ENCODE measurements at places on chromosomes 7 and 10.

GRCh38 chr10:124123156-124123555, 29.8 kb upstream of the CHST15 start:
- no peak for DNase-seq

GRCh38 chr10:60827791-60828488, 49.7 kb downstream of the CDK1 start:
- DNase-seq: no peak

DNA sequence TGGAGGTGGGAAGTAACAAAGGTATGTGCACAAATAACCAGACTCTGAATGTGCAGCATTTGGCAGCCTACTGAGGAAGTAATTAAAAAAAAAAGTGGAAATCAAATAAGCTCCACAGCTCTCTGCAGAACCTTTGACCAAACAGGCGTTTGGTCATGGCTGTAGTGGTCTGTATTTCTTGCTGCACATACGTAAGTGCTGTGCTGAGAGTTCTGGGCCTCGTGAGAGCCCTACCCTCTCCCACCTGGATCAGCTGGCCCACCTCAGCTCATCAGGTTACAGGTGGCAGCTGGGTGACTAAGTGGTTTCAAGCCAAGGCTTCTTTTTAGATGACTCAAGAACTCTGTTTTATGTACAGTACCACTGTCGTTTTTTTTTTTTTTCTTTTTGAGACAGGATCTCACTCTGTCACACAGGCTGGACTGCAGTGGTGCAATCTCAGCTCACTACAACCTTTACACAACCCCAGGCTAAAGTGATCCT, 178.2 kb upstream of the KLF6 start:
- DNase-seq: no peak

- no peak for DNase-seq
These were observed 68.5 kb upstream of the LRRC18 start for GRCh38 chr10:49008091-49008490.

DNA sequence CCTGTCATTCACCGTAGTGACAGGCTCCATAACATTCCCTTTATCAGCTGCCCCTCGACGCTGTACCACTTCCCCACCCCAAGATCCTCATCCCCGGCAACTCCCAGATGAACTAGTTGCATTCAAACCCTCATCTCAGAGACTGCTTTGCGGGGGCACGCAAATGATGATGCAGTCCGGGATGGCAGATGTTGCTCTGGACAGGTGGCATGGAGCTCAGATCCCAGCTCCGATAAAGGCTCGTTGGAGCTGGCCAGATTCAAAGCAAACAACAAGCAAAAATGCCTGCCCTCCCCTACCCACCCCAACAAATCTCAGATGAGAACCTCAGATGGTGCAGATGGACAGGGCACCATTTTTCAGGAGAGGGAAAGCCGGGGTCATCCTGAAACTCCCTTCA, 46.7 kb downstream of the CARD11 start:
- no peak for DNase-seq

GRCh38 chr10:113626809-113627355, 37.0 kb downstream of the NRAP start:
- no peak for DNase-seq

DNA sequence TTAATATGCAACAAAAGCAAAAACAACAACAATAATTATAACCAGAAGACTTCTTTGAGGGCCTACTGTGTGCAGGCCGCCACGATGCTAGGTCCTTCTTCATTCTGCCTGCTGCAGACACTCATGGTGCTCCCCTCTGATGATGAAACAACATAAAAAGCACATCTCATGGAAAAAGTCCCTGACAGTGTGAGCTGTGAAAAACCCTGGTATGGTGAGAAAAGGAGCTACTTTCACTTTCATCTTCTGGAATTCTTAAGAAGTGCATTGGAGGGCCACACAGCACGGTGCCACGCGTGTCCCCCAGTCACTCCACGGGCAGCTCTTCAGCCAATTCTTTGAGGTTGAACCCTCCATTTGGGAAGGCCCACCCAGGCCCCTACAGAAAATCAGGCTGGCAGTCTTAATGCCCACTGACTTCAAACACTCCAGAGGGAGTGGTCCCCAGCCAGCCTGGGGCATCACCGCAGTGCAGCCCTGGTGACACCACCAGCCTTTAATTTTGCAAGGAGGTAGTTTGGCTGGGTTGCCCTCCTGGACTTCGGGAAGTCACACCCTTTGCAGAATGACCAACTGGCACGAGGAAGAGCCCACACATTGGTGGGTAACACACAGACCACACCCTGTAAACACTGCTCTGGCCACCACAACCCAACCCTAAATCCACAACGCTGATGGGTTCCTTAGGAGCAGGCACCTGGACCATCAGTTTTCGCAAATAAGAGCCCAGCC, 7.7 kb downstream of the KCNMA1 start:
- no peak for DNase-seq

DNA sequence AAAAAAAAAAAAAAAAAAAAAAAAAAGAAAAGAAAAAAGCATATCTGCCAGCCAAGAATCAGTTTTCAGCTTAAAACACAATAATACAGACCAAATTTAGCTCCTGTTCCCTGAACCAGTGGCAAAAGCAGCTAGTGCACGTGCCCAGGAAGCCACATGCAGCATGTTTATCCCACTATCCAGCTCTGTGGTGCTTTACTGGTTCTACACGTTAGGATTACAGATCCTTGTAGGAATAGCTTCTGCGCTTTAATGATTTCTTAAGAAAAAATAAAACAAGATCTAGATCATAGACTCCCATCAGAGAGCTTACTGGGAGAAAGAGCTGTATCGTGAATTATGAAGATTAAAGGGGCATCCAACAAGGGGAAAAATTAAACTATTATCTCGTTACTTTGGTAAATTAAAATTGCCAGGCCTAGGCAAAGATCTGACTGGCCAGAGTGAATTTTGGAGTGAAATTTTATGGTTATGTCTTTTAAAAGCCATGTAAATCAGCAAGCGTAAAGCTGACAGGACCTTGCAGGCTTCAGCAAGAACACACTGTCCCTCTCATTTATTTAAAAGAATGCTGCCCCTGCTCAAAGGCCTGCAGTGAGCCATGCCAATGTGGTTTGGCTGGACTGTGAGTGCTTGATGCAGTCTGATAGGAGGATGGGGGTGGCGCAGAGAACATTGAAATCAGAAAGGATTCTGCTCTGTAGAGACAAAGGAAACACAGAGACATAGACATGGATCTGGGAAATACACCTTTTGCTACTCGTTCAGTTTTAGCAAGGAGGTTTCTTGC, 177.3 kb upstream of the PHYHIPL start:
- no peak for DNase-seq

- DNase-seq: no peak
These were observed 56.3 kb upstream of the LBX1 start for GRCh38 chr10:101285519-101286070.

DNA sequence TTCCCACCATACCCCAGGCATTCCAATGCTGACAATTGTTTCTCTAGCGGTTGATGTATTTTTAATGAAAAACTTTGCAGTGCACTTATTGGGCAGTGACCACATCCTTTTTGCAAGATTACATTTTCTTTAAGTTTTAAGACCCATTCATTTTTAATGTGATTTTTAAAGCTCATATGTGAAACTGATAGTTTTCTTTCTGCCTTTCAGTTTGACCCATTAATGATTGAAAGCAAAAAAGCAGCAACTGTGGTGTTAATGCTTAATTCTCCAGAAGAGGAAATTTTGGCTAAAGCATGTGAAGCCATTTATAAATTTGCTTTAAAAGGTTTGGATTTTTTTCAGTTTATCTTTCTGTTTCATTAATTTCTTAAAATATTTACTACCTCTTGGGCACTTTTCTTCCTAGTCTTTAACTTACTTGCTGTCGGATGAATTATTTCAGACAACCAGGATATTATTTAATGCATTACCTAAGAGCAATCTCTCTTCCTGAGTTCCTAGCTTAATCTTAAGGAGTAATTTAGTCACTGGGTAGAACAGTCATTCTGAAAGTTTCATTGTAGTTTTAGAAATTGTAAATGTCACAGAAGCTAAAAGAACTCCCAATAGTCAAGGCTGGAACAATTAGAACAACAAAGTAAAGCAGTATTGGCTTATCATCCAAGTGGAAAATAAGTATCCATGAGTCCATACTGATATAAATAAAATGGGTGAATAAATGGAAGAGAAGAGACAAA, 18.3 kb downstream of the ARMC3 start:
- no peak for DNase-seq

GRCh38 chr10:127992376-127992775, 85.5 kb downstream of the PTPRE start:
- DNase-seq: no peak

- no peak for DNase-seq
These were observed 486.3 kb downstream of the POM121L12 start for GRCh38 chr7:53521638-53522184.

- no peak for DNase-seq
These were observed 7.1 kb downstream of the FGF8 start for GRCh38 chr10:101768791-101769170.

- no peak for DNase-seq
These were observed 39.5 kb downstream of the CNNM1 start for GRCh38 chr10:99368646-99369045.

DNA sequence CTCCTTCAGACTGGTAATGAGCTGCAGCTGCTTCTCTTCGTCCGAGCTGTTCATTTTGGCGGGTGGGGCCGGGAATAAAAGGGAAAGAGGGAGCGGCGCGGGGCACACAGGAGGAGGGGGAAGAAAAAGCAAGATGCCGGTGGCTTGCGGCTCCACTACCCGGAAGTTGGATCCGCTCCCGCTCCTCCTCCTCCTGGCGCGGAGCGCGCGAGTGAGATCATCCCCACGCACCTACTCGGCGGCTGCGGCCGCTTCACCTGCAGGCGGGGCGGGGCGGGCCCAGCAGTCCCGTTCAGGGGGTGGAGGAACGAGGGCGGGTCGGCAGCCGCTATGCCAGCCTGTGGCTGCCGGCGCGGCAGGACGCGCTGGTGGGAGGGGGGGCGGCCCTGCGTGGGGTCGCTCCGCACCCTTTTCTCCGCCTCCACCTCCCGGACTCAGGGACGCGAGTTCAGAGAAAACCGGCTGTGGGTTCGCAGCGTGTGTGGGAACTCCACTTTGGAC, at the start of gene SHTN1:
SHTN1 (minus strand) TSS at position 162 of the 501 bp plus-strand sequence; CDS start at position 54, 108 bp downstream.
- DNase-seq: no peak

GRCh38 chr7:88268858-88269257, 37.8 kb downstream of the STEAP4 start:
- no peak for DNase-seq

DNA sequence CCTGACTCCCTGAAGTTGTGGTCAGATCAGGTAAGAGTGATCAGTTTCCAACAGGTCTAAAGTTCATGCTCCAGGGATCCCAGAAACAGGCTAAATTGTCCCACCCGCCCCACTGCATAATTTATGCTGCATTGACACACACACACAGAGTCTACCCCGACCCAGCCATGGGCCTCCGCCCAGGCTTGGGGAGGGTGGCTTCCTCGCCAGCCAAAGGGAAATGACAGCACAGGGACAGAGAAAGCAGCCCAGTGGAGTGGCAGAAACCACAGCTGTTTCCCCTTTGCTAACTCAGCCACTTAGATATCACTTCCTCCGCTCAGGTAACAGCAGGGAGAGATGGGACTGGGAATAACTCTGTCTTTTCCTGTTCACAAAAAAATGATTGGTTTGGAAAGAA, 9.4 kb downstream of the SH3PXD2A start:
- no peak for DNase-seq

- DNase-seq: no peak
These were observed 51.6 kb downstream of the CHST3 start for GRCh38 chr10:72015841-72016240.

DNA sequence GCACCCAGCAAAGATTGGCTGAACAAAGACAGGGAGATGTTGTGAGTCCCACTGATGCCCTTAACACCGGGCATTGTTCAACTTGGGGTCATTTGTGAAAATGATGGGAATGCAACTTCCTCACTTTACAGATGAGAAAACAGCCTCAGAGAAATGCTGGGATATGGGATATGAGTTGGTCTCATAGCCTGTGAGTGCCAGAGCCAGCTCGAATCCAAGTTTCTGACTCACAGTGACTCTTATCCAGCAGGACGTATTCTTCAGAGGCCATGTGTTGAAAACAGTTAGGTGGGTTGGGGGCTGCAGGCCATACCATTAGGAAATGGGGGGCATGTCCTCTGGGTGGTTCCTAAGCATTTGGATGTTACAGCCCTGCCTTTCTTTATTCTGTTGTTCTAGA, 45.2 kb downstream of the KIAA1217 start:
- no peak for DNase-seq

DNA sequence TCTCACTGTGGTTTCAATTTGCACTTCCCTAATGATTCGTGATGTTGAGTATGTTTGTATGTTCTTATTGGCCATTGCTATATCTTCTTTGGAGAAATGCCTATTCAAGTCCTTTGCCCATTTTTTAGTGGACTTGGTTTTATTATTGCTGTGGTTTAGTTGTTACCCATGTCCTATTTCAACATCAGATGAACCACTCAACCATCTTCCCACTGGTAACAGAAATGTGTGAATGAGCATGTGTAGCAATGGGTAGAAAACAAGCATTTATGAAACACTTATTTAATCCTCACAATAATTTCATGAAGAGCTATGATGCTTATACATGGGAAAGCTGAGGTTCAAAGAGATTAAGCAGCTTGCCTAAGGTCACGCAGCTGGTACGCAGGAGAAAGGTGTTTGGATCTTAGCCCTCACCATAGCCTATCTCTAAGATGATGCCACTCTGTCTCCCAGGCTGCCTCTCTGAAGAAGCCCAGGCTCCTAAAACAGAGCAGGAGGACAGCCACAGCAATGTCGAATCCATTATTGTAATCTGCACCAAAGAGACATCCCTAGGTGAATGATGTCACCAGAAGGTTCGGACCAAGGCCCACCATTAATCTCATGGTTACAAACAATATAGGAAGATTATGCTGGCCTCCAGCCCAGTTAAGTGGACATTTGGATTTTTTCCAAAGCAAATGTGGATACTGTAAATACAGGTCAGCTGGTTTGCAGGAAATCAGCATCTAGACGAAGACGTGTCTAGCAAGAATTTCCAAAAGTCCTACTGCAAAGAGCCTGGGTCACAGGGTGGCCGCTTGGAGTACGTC, 447.6 kb upstream of the ZMIZ1 start:
- DNase-seq: no peak

- DNase-seq: no peak
These were observed 1.1 kb upstream of the CSGALNACT2 start for GRCh38 chr10:43136995-43137716.

- DNase-seq: no peak
These were observed 277.8 kb downstream of the CELF2 start for GRCh38 chr10:11295492-11295891.

DNA sequence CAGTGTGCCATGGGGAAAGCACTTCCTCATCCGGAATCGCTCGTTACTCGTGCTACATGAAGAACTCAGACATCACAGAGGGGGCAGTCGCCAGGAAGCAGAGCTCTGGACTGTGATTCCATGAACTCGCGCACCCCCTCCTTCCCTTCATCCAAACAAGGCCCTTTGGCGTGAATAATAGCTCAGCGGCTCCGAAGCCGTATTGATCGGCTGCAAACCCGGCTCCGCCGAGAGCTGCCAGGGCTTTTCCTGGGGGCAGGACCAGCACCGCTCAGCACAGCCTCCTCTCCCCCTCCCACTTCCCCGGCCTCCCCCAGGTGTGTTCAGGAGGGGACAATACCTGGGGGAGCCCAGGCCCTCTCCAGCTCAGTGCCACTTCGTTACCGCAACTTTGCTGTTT, 129.0 kb upstream of the TCF7L2 start:
- no peak for DNase-seq

GRCh38 chr7:152355474-152356057, 80.2 kb downstream of the KMT2C start:
- no peak for DNase-seq

All from stimulated activated CD4-positive, alpha-beta T cell treated with anti-CD3 and anti-CD28 coated beads, Interleukin-1b, Interleukin-23, amount 100 ng/mL, for 1 hour (primary cell).